ENCODE measurements at places on chromosomes 4 and X.
A peak's percentile ranks its signal among the peaks of the same experiment; 100 is the strongest.

- DNase-seq: no peak
Observed at GRCh38 chr4:113272523-113272922, 223.1 kb downstream of the ANK2 start.

DNA sequence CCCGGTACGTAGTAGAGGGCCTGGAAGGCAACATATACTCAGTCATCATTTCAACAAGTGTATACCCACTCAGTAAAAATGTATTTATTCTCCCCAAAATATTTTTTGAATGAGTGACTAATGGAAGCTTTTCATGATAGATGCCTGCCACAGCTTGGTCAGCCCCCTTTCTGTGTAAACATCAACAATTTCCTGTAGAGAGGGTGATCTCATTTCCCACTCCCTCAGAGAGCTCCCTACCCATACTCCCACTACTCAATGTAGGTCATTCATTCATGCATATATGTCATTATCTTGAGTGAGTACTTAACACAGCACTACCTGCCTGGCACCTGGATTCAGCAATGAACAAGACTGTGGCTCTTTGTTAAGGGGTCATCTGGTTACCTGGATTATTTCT lies 81.9 kb downstream of the STK32B start:
- DNase-seq: no peak

- no peak for DNase-seq
Observed at GRCh38 chr4:2280531-2281300, 18.8 kb upstream of the MXD4 start.

GRCh38 chr4:85747882-85748491 lies 273.0 kb downstream of the ARHGAP24 start:
- peak; percentile 46 for DNase-seq

DNA sequence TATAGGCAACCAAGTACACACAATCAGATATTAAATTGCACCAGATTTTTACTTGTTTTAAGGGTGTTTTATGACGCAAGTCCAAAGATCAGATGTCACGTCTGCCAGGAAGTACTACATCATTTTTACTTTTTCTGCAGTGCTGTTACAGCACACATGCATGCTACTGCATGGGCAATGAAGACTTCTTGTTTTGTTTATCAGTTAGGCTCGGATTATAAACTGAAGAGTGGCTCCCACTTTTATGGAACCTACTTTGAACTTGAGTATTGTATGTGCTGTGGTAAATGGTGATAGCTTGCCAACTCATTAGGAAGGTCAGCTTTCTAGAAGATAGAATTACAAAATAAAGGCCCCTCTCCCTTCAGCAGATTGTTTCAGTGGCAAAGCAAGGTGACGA lies 131.6 kb downstream of the CEP135 start:
- no peak for DNase-seq

GRCh38 chrX:27555514-27555913 lies 34.6 kb upstream of the DCAF8L2 start:
- DNase-seq: peak; percentile 5

- no peak for DNase-seq
Observed at GRCh38 chr4:188021548-188022249, 26.1 kb downstream of the ZFP42 start.

- no peak for DNase-seq
Observed at GRCh38 chrX:139920316-139920715, 12.5 kb downstream of the ATP11C start.

DNA sequence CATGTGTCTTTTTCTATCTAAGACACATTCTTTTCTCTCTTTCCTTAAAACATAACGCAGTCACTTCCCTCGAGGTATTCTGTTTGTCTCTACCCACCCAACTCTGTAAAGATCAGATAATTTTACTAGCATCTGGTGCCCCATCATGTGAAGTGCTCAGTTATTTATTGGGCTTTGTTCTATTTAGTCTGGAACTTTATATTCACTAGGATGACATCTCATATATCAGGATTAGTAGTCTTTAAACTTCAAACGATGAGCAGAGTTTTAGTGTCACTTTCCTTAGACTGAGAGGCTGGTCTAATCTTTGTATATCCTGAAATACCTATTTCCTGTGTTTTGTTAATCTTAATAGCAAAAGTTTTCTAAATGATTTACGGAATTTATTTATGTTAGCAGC lies 445.5 kb upstream of the NDST3 start:
- DNase-seq: no peak

GRCh38 chrX:135535077-135535940 lies 14.8 kb downstream of the INTS6L start:
- DNase-seq: no peak

DNA sequence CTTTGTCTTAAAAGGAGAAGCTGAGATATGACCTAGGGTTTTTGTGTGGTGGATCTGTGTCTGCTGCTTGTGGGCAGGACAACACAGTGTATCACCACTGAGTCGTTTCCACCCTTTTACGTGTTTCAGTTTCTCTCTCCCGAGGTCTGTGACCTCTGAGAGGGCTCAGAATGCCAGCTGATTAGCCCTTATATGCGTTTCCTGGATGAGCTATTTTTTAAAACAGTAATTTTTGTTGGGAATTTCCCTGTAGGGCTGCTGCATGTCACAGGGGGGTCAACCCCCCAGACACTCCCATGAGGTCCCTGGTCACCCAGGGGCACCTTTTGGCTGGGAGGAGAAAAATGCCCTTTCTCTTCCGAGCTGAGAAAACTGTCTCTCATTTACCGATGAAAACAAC lies 170.4 kb upstream of the CASK start:
- no peak for DNase-seq

DNA sequence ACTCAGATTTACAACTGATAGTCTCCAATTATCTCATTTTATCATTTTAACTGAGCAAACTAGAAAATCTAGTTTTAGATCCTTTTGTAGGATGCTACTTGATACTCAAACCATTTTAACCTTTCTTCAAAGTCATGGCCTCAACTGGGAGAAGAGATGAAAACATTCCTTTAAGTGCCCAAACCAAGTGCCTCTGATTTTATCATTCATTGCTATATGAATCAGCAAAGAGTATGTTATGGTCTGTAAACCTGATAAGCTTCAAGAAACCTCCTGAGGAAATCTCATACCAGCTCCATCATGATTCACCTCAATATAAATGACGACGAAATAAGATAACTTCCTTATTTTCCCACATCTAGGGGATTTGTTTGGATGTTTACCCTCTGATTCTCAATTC lies 119.9 kb downstream of the FAM13A start:
- DNase-seq: no peak

DNA sequence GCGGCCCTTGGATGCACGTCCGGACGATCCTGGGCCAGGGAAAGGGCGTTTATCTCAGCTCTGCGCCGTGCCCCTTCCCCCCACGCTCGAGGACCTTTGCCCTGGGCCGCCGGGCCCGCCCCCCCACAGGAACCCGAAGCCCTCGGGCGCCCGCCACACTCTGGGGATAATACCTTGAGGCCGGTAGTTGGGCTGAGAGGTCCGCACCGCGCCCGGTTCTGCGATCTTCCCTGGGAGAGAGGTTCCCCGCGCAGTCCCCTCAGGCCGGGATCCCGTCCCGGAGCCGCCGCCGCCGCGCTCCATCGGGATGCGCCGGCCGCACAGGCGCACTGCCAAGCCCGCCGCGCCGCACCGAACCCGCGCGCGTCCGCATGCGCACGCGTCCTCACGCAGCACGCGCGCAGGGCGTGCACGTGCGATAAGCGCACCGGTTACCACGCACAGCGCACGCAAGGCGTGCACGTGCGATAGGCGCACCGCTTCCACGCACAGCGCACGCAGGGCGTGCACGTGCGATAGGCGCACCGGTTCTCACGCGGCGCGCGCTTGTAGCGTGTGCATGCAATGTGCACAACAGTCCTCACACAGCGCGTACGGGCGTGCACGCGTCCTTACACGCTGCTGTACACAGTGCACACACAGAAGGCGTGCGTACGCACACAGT lies at the start of gene MAP7D2:
Gene MAP7D2, minus strand, starts transcription at position 331 of the 664 bp plus-strand sequence. Its CDS starts 28 bp downstream, at position 303.
- no peak for DNase-seq

GRCh38 chr4:112894951-112895350 lies 154.5 kb upstream of the ANK2 start:
- no peak for DNase-seq

DNA sequence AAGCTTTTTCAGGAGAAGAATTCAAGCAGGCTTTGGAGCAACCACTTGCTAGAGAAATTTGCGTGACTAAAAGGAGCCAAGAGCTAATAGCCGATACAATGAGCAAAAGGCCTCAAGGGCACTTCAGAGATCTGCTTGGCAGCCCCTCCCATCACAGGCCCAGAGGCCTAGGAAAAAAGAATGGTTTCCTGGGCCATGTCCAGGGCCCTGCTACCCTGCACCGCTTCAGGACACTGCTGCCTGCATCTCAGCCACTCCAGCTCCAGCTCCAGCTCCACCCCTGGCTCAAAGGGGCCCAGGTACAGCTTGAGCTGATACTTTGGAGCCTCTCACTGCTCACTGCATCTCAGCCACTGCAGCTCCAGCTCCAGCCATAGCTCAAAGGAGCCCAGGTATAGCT lies 98.9 kb downstream of the FAM13A start:
- no peak for DNase-seq

DNA sequence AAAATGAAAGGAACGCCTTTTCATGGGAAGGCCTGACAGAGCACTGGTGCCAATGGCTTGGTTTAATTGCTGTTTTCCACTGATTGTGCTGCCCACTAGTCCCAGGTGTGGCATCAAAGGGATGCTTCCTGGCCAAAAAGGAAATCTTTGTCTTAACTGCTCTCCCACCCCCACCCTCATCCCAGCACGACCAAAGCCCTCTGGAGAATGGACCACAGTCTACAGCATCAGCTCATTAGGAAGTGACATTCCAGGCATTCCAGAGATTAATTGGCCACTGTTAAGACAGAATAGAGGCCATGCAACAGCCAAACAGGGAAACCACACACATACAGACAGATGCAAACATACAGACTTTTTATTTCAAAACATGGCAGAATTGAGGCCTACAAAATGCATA lies 143.2 kb downstream of the LHFPL1 start:
- peak; percentile 1 for DNase-seq

GRCh38 chr4:8393593-8394038 lies 46.9 kb downstream of the ACOX3 start:
- peak; percentile 76 for DNase-seq
